ENCODE measurements at places on chromosomes 5 and 9.

GRCh38 chr5:6716629-6717149, 3.5 kb downstream of the TENT4A start:
- peaks cover 71% of the 10 kb centered on the region for H3K4me1 ChIP-seq
- peak overlapping the region; percentile 84 for H3K4me3 ChIP-seq
- no peaks in the 10 kb centered on the region for H3K27me3 ChIP-seq
- H3K36me3 ChIP-seq: peaks cover 28% of the 10 kb centered on the region

DNA sequence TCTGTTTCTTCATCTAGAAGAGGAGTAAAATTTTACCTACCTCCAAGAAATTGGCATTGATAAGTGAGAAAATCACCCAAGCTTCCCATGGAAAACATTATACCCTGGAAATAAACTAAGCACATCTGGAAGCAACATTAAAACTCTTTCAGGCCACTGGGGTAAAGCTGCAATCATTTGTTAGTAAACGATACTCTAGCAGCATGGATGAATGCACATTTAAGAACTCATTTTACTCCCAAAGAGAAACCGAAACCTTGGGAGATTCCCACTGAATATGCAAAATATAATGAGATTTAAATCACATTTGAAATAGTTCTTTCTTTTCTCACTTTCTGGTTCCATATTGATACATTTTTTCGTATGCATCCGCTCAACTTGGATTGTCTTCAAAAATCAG, 467.5 kb downstream of the EFNA5 start:
- no peaks in the 10 kb centered on the region for H3K4me1 ChIP-seq
- H3K4me3 ChIP-seq: no peak overlapping the region
- DNase-seq: no peak
- H3K27me3 ChIP-seq: no peaks in the 10 kb centered on the region
- no peaks in the 10 kb centered on the region for H3K36me3 ChIP-seq

DNA sequence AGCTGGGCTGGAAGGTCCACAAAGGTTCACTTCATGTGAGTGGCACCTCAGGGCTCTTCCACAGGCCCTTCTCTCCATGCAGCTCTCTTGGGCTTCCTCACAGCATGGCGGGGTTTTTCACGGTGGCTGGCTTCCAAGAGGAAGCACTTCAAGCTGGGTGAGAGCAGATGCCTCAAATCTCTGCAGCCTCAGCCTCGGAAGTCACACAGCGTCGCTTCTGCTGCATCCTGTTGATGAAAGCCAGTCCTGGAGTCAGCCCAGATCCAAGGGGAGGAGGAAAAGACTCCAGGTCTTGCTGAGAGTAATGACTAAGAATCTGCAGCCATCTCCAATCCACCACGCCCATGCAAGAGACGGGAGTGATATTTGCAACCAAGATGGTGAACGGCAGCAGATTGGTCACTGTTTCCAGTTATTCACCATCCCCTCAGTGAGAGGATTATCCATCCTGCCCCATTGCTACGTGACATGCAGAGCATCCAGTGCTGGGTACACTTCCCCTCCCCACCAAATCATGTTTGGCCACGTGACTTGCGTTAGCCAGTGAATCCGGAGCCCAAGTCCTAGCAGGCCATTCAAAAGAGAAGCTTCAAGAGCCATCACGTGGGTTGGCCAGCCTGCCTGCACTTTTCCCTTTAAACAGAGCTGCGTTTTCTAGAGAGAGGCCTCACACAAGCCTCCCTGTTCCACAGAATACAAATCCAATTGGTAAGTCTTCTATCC, 173.9 kb downstream of the C9orf50 start:
- no peaks in the 10 kb centered on the region for H3K4me1 ChIP-seq
- no peaks in the 10 kb centered on the region for H3K36me3 ChIP-seq
- H3K27ac ChIP-seq: no peak overlapping the region
- peaks cover 22% of the 10 kb centered on the region for H3K27me3 ChIP-seq

GRCh38 chr5:147348046-147348445, 113.2 kb downstream of the STK32A start:
- H3K4me1 ChIP-seq: no peaks in the 10 kb centered on the region
- no peaks in the 10 kb centered on the region for H3K36me3 ChIP-seq
- H3K4me3 ChIP-seq: no peak overlapping the region
- H3K27me3 ChIP-seq: no peaks in the 10 kb centered on the region
- H3K27ac ChIP-seq: no peak overlapping the region
- DNase-seq: no peak

GRCh38 chr9:133361507-133362092, 5.2 kb downstream of the SURF2 start:
- no peak overlapping the region for H3K4me3 ChIP-seq
- H3K4me1 ChIP-seq: peaks cover 22% of the 10 kb centered on the region
- H3K27ac ChIP-seq: no peak overlapping the region
- no peaks in the 10 kb centered on the region for H3K27me3 ChIP-seq
- no peak for DNase-seq
- H3K36me3 ChIP-seq: peaks cover 73% of the 10 kb centered on the region

DNA sequence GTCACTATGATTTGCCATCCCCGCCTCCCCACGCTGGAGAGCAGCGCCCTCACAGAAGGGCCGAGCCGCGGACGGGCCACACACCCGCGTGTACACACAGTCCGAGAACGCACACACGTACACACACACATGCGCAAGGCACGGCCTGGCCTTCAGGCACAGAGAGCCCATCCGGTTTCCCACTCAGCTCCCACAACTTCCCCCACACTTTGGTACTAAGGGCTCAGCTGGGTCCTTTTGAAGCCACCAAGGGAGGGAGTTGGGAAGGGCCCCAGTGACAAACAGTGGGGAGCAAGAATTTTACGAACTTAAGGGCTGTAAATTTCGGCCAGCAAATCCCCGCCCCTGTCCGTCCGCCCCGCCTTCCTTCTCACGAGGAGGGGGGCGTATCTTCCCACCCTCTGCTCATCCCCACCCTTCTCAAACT, 133.3 kb upstream of the HAND1 start:
- H3K27me3 ChIP-seq: peaks cover 45% of the 10 kb centered on the region
- H3K4me1 ChIP-seq: peaks cover 16% of the 10 kb centered on the region
- H3K36me3 ChIP-seq: no peaks in the 10 kb centered on the region
- peak overlapping the region; percentile 48 for H3K4me3 ChIP-seq
- H3K27ac ChIP-seq: no peak overlapping the region

DNA sequence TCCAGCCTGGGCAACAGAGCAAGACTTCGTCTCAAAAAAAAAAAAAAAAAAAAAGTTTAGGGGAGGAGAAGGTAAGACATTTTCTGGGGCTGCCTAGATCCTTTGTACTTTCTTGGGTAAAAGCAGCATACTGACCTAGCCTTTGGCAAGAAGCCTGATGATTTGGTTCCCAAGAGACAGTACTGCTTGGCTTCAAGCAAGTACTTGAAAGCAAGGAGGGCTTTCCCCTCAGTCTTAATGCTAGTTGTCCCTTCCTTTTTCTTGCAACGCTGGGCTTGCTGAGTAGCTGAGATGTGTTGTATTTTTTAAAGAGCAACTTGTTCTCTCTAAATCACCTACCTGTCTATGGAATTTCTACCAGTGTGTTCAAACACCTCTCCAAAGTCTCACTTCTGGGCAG, 76.2 kb downstream of the INSYN2B start:
- no peak overlapping the region for H3K27ac ChIP-seq
- no peaks in the 10 kb centered on the region for H3K27me3 ChIP-seq
- H3K36me3 ChIP-seq: peaks cover 46% of the 10 kb centered on the region
- H3K4me1 ChIP-seq: peaks cover 3% of the 10 kb centered on the region

DNA sequence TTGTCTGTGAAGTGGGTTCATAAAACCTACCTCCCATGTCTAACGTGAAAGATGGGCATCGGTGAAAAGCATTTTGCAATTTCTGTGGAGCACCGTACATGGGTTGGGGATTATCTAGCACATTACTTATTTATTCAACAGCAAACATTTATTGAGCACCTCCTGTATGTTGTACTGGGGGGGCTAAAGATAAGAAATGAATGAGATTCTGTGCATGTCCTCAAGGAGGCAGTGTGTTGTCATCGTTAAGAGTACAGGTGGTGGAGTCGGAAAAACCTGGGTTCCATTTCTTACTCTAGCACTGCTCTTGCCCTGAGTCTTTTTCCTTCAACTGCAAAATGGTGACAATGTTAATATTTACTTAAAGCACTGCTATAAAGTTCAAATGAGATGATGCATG, 30.4 kb upstream of the DENND1A start:
- DNase-seq: no peak
- no peak overlapping the region for H3K4me3 ChIP-seq
- no peaks in the 10 kb centered on the region for H3K36me3 ChIP-seq
- peaks cover 31% of the 10 kb centered on the region for H3K27me3 ChIP-seq

GRCh38 chr5:174612686-174613085, 111.7 kb upstream of the MSX2 start:
- no peaks in the 10 kb centered on the region for H3K4me1 ChIP-seq
- H3K27me3 ChIP-seq: no peaks in the 10 kb centered on the region
- no peak for DNase-seq
- no peak overlapping the region for H3K27ac ChIP-seq
- H3K36me3 ChIP-seq: no peaks in the 10 kb centered on the region

DNA sequence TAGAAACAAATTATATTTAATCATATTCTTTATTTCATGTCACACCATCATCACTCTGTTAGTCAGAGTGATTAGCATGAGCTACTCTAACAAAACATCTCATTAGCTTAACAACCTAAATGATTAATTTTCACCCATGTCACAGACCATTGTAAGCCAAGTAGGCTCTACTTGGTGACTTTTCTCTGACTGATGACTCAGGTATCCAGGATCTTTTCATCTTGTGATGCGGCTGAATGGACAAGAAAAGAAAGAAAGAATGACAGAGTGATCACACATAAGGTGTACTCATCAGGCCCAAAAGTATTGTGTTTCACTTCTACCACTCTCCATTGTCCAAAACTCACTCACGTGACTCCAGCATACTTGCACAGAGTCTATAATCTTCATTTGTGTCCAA, 299.3 kb downstream of the ANXA1 start:
- H3K4me3 ChIP-seq: no peak overlapping the region
- no peaks in the 10 kb centered on the region for H3K27me3 ChIP-seq
- no peak overlapping the region for H3K27ac ChIP-seq
- DNase-seq: no peak
- no peaks in the 10 kb centered on the region for H3K36me3 ChIP-seq

DNA sequence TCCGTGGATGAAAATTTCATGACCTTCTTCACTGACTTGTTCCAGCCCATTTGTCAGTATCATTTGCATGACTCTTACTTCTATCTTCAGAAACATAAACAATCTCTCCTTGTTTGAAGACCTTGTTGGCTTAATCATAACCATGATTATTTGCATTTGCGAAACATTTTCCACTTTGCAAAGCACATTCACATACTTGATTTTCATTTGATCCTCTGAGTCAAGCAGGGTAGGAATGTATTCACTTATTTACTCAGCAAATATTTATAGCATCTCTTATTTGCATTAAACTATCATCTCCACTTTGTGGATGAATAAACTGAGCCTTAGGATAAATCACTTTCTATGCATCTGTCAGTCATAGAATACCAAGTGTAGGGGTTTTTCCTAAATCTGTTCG, 343.0 kb upstream of the SGCD start:
- no peaks in the 10 kb centered on the region for H3K4me1 ChIP-seq
- H3K27me3 ChIP-seq: no peaks in the 10 kb centered on the region
- no peak overlapping the region for H3K27ac ChIP-seq

- no peak overlapping the region for H3K4me3 ChIP-seq
- DNase-seq: no peak
- no peak overlapping the region for H3K27ac ChIP-seq
- H3K36me3 ChIP-seq: peaks cover 8% of the 10 kb centered on the region
Observed at GRCh38 chr9:98236901-98237487, 18.5 kb downstream of the TBC1D2 start.

DNA sequence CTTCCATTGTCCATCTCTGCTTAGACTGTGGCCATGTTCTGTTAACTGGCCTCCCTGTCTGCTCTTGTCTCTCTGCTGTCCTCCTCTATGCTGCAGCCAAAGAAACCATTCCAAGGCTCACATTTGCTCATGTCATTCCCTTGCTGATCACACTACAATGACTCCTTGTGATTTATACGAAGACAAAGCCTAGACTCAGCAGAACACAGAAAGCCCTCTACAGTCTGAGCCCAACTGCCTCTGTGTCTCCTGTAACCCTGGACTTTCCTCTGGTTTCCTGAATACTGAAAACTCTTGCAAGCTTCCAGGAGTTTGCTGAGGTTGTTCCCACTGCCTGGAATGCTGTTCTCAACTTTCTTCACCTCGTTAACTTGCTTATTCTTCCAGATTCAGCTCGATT, 191.8 kb downstream of the TMEM38B start:
- H3K27ac ChIP-seq: no peak overlapping the region
- H3K4me3 ChIP-seq: no peak overlapping the region
- no peaks in the 10 kb centered on the region for H3K36me3 ChIP-seq
- H3K4me1 ChIP-seq: no peaks in the 10 kb centered on the region

- no peak overlapping the region for H3K4me3 ChIP-seq
- no peak for DNase-seq
- H3K27ac ChIP-seq: no peak overlapping the region
- H3K27me3 ChIP-seq: peaks cover 7% of the 10 kb centered on the region
- H3K36me3 ChIP-seq: no peaks in the 10 kb centered on the region
Observed at GRCh38 chr5:153623751-153624450, 133.4 kb downstream of the GRIA1 start.

All from activated B cell treated with CpG ODN at 0.5 μM for 24 hours (primary cell).